ENCODE measurements at places on chromosomes 4 and X.

DNA sequence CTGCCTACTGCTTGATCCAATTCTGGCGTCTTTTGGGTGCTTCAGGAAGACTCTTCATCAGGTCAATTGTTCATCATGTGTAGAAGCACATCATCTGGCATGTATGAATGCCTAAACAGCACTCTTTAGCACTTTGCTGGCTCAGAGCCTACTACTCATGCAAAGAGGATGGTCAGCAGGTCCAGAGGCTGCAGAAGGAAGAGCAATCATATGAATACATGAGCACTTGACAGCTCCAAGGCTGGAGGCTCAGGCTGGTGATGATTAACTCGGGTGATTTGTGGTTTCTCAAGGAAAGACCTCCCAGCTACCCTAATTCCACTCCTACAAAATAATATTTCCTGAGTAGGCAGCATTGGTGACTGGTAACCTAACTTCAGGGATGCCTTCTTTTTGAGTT is 103.8 kb upstream of the CXCL13 start:
- DNase-seq = no peak

DNA sequence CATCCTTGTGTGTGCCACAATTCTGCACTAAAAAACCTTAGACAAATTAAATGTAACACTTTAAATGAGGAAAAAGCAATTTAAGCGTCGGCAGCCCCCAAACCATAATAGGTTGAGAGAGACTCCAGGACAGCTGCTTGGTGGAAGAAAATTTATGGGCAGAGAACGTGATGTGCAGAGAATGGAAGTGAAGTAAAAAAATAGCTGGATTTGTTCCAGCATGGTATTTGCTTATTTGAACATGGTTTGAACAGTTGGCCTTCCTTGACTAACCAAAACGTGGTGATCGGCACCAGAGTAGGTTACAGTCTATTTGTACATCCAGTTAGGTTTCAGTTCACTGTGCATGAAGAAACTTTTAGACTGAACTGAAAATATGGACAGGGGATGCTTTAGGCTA is 343.0 kb upstream of the CPEB2 start:
- DNase-seq = no peak

DNA sequence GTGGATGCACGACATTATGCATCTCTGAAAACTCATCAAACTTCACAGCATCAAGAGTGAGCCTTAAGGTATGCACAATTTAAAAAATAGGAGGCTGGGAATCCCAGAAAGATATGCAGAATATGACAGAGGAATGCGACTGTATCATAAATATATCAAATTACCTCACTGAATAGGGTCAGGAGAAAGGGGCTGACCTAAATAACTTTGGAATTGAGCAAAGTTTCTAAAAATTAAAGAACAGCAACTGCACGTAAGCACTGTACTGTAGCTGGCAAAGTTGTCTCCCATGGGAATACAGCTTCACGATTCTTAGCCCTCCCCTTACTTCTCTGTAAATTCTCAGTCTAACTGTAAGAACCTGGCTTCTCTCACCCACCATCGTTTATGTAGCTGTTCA is 397.4 kb upstream of the ZFP42 start:
- no peak for DNase-seq

DNA sequence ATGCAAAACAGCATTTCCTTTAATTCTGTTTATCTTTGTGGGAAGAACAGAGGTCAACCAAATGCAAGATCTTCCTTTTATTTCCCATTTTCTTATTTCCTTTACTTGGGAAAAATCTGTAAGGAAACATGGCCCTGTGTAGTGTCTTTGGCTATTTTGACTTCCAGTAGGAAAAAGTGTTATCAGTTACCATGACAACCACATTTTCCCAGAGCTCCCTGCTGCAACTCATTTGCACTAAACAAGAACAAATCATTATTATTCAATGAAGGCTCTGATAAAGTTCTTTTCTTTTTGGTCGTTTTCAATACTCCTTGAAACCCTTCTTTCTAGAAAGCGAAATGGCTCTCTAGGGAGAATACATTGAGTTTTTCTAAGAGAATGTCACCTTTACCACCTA is 117.2 kb upstream of the DDX53 start:
- DNase-seq = no peak

DNA sequence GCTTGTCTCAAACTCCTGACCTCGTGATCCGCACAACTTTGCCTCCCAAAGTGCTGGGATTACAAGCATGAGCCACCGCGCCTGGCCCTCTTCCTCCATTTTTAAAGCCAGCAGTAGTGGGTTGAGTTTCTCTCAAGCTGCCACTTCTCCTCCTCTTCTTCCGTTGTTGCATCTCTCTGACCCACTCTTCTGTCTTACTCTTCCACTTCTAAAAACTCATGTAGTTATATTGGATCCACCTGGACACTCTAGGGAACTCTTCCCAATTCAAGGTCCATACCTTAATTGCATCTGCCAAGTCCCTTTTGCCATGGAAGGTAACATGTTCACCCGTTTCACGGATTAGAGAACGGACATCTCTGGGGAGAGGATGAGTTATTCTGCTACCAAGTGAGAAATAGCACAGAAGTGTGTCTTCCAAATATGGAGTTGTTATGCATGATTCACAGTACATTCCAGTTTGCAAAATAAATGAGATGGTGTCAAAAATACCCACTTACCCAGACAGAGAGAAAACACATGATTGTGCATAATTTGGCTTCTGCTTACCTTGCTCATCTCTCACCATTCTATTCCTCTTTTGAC is 51.8 kb downstream of the GBA3 start:
- no peak for DNase-seq

- DNase-seq = no peak
Observed at GRCh38 chr4:78313754-78314120, 237.8 kb upstream of the ANXA3 start.
